Mesendoderm (in vitro differentiated cells): ENCODE measurements at places on chromosomes 2 and 18.
A peak's percentile ranks its signal among the peaks of the same experiment; 100 is the strongest.

- DNase-seq, result no peak
Observed at GRCh38 chr18:13178197-13178596, 40.4 kb upstream of the LDLRAD4 start.

DNA sequence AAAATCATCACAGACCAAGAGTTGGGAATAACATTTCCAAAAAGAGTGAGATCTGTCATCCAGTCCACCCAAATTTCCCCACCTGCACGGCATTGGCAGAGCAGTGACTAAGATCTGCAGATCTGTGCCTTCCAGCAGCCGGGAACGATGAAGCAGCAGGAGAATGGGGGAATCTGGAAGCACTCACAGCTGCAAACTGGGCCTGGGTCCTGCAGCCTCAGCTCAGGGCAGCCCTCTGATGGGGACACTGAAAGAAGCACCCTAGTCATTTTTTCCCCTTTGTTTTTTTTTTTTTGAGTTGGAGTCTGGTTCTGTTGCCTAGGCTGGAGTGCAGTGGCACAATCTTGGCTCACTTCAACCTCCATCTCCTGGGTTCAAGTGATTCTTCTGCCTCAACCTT, 4.4 kb upstream of the SAG start:
- peak; percentile 29 for DNase-seq

DNA sequence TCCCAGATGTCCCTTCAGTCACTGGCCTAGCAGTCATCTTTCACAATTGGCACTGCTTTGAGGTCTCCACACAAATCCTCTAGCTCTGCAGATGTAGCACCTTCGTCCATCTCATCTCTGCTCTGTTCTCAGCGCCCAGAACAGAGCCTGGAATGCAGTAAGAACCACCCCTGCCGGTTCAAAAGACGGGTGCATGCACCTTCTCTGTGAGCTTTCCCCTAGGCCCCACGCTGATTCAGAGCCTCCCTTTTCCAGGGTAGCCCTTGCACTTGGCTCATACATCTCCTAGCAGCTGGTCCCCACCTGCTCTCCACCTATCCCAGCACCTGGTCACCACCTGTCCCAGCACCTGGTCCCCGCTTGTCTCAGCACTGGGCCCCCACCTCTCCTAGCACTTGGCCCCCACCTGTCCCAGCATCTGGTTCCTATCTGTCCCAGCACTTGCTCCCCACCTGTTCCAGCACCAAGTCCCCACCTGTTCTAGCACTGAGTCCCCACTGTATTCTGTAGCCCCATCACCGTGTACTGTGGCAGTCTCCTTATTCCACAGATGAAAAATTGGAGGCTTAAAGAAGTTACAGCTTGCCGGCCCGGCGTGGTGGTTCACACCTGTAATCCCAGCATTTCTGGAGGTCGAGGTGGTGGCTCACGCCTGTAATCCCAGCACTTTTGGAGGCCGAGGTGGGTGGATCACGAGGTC, 4.7 kb upstream of the KCNF1 start:
- no peak for DNase-seq

- DNase-seq, result no peak
Observed at GRCh38 chr18:71238974-71239624, 950.3 kb downstream of the SOCS6 start.

- no peak for DNase-seq
Observed at GRCh38 chr2:15750822-15751329, 159.2 kb downstream of the DDX1 start.

DNA sequence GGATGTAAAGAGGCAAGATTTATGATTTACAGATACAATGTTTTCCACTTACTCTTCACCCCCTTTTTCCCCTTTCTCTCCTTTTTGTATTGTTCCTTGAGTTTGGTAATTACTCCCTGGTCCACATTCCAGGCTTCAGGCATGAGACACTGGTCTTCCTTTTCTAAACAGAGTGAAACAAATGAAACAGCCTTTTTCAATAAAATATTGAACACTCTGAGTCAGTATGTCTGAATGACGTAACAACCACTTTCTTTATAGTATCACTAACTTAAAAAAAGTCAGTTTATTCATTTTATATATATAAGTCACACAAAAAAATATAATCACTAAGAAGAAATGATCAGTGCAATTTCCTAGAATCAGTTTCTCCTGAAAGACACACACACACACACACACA, 79.7 kb downstream of the STRN start:
- DNase-seq, result no peak

DNA sequence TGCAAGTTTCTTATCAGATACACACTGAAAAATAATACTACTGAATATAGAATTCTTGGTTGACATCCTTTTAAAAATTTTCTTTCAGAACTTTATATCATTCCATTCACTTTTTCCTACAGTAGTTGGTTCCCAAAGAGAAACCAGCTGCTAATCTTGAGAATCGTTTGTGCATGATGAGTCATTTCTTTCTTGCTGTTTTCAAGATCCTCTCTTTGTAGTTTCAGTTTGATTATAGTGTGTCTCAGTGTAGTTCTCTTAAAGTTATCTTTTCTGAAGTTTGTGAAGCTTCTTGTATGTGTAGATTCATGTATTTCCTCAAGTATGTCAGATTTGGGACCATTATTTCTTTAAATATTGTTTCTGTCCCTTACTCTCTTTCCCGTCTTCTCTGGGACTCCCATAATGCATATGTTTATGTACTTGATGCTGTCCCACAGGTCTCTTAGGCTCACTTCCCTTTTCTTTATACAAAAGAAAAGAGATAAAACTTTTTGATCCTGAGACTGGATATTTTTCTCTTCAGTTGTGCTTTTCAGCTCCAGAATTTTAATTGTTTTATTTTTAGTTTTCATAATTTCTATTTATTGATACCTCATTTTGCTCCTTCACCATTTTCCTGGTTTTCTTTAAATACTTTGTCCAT, 801.0 kb downstream of the TDRD15 start:
- no peak for DNase-seq

DNA sequence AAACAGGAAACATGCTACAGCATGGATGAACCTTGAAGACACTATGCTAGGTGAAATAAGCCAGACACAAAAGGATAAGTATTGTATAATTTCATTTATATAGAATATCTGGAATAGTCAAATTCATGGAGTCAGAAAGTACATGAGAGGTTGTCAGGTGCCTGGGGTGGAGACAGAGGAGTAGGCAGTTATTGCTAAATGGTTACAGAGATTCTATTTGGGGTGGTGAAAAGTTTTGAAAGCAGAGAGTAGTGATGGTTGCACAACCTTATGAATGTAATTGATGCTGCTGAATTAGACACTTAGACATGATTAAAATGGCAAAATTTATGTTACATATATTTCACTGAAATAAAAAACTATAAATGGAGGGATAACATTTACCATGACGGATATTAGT, 197.4 kb downstream of the VAPA start:
- DNase-seq, result no peak

GRCh38 chr2:7338961-7339360, 421.7 kb downstream of the RNF144A start:
- no peak for DNase-seq

DNA sequence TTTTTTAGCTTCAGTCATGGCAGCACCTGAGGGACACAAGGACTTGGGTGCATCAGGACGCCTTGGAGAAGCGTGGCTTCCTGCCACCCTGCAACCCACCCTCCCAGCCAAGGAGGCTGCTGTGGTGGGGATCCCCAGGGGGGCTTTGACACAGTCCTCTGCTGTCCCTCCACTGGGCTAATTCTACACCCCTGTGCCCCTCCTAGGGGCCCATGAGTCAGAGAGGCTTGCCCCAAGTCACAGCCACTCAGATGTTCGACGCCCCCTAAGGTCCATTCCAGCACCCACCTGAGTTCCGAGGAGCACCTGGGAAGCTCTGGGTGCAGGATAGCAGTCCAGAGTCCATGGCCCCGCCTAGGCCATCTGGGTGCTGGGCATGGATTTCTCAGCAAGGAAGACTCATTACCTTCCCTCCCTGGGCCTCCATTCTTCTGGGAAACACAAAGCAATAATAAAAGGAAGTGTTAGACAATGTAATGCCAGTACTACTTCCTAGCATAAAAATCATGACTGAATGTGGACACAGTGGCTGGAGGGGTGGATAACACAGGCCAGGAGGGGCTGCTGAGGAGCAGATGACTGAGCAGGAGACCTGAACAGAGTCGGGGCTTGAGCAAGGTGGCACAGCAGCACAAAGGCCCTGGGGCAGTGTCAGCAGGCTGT, 3.7 kb downstream of the ALPG start:
- DNase-seq, result no peak

- peak; percentile 77 for DNase-seq
Observed at GRCh38 chr2:73260338-73260984, 23.8 kb downstream of the FBXO41 start.

DNA sequence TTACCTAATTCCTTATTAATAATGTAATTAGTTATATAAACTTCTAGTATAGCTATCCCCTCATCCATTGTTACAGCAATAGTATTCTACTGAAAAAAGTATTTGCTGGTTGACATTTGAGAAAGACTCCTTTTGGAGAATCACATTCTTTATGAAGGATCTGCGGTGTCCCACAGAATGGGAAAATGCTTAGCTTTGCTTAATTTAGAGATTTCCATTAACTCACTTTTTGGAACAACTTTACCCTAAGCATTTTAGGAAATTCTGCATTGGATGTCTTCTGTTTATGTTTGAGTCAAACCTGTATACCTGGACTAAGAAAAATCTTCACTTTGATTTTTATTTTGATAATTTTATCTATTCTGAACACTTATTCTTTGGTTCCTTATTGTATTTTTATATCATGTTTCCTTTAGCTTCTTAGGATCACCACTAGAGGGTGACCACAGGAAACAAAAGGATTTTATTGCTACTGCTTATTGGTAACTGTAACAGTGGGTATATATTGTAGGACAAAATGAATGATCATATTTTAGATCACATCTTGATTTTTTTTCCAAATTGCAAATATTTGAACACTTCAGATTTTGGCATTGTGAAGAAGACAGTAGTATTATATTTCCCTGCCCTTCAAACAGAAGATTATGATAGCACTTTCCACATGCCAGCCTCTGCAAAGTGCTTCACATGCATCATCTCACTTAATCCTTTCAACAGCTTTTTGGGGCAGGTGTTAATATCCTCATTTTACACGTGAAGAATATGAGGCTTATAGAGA, 79.6 kb downstream of the MIB1 start:
- DNase-seq, result peak; percentile 25

- DNase-seq, result no peak
Observed at GRCh38 chr2:212732860-212733259, 194.3 kb upstream of the ERBB4 start.

GRCh38 chr2:74531666-74532065, 1.9 kb downstream of the HTRA2 start:
- DNase-seq, result no peak

GRCh38 chr2:74985978-74986609, 27.7 kb downstream of the POLE4 start:
- no peak for DNase-seq

GRCh38 chr2:30722936-30723725, 84.1 kb downstream of the CAPN13 start:
- no peak for DNase-seq

- no peak for DNase-seq
Observed at GRCh38 chr18:33184175-33184574, 256.3 kb downstream of the CCDC178 start.

GRCh38 chr2:69932596-69932922, 17.6 kb downstream of the MXD1 start:
- no peak for DNase-seq

- no peak for DNase-seq
Observed at GRCh38 chr2:217242947-217243346, 383.1 kb upstream of the TNP1 start.

- peak; percentile 22 for DNase-seq
Observed at GRCh38 chr2:156466739-156467405, 30.7 kb downstream of the GPD2 start.
